ENCODE measurements at places on chromosomes 1 and 21.
A peak's percentile ranks its signal among the peaks of the same experiment; 100 is the strongest.

DNA sequence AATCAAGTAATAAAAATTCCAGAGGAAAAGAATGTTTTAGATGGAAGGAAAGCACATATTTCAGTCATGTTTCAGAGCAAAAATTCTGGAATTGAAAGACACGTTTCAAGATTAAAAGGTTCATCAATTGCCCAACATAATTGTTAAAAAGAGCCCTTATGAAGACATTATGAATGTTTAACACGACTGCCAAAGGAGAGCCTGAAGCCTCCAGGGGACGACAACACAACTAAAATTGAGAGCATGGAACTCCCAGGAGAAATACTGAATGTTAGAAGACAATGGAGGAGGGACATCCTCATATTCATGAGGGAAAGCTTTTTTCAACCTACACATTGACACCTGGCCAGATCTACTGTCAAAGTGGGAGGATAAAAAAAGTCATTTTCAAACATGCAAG is 16.0 kb downstream of the OR2T11 start:
- peak; percentile 16 for DNase-seq

GRCh38 chr1:23923592-23924499 is 10.7 kb upstream of the CNR2 start:
- no peak for DNase-seq

DNA sequence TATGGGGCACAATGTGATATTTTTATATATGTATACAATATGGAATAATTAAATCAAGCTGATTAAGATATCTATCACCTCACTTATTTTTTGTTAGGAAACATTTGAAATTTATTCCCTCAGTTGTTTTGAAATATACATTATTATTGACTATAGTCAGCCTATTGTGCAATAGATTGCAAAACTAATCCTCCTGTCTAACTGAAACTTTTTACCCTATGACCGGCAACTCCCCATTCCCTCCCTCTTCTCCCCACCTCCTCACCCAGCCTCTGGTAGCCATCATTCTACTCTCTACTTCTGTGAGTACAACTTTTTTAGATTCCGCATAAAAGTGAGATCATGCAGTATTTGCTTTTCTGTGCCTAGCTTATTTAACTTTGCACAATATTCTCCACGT is 117.7 kb upstream of the SGIP1 start:
- DNase-seq, result no peak

GRCh38 chr1:145736191-145736590 is 16.9 kb downstream of the CD160 start:
- DNase-seq, result no peak

DNA sequence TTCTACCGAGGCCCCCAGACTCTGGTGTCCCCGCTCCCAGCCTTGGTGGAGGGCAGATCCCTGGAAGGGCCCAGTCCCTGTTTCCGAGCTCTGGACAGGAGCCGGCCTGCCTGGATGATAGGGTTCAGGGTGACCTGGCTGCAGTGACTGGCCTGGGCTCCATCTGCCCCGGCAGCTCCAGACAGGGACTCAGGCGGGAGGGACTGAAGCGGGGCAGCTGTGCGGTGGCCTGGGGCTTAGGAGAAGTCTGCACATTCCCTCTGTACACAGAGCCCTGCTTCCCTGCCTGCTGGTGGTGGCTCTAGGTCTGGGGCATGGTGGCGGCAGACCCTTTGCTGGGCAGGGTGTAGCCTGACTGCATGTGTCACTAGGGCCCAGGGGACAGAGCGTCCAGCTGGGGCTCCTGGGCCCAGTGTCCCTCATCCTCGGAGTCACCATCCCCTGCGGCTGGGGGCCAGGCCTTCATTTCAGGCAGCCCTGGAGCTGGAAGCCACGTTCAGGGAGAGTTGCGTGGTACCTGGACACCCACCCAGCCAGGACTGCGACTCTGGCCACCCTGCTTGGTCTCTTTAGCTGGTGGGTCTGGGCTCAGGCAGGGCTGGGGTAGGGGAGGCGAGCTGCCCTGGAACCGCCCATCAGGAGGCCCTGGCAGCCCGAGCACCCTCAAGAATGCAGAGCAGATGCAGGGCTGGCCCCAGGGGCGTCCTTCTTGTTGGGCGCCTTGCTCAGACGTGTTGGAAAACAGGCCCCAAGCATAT is 9.6 kb downstream of the ARHGEF16 start:
- no peak for DNase-seq

DNA sequence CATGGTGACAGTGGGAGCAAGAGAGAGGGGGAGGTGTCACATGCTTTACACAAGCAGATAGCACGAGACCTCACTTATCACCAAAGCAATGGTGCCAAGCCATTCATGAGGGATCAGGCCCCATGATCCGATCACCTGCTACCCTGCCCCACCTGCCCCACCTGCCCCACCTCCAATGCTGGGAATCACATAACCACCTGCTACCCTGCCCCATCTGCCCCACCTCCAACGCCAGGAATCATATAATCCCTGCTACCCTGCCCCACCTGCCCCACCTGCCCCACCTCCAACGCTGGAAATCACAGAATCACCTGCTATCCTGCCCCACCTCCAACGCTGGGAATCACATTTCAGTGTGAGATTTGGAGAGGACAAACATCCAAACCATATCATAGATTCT is 10.6 kb upstream of the AIRE start:
- no peak for DNase-seq

DNA sequence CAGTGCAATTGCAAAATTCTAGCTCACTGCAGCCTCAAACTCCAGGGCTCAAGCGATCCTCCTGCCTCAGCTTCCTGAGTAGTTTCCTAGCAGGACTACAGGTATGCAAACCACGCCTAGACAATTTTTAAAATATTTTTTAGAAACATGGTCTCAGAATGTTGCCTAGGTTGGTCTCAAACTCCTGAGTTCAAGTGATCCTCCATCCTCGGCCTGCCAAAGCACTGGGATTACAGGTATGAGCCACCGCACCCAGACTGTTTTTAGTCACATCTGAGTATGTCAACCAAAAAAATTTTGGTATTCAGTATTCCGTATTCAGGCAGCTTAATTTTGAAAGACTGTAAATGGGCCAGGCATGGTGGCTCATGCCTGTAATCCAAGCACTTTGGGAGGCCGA is 11.2 kb downstream of the TARBP1 start:
- DNase-seq, result no peak

GRCh38 chr1:94020764-94021579 is 100.0 kb downstream of the ABCA4 start:
- no peak for DNase-seq

GRCh38 chr1:27405074-27405473 is 12.7 kb downstream of the GPR3 start:
- DNase-seq, result no peak

DNA sequence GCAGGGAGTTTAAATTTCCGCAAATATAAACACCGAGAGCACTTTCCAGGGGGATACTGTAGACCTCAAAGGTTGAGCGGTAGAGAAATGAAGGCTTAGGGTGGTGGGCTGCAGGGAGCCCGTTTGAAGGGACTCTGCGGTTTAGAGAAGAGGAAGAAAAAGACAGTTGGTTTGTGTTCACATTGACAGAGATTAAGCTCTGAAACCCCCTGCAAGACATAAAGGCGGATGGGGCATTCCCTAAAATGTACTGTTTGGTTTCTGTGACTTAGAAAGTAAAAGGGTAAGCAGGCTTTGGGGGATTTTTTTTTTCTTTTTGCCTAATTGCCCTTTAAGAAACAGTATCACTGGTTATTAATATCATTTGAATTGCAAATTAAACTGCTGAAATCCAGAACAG is 1.3 kb downstream of the KAZN start:
- DNase-seq, result no peak

DNA sequence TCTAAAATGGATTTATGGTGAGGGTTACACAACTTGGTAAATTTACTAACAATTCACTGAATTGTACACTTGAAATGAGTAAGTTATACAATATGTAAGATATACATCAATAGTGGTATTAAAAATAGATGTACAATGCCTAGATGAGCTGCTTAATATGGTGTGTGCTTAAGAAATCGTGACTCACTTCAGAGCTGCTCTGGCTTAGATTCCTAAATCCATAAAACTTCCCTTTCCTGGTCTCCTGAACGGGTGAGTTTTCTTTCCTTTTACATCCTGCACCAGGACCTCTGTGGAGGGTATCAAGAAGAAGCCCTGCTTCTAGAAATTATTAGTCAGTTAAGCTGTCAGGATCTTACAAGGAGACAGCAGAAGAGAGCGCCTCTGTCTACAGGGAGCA is 30.4 kb downstream of the H3-3A start:
- DNase-seq, result no peak

- no peak for DNase-seq
Measured at GRCh38 chr1:3654549-3655281, 2.4 kb downstream of the TP73 start.

GRCh38 chr21:45554477-45555175 is 12.4 kb upstream of the SLC19A1 start:
- DNase-seq, result peak; percentile 92

DNA sequence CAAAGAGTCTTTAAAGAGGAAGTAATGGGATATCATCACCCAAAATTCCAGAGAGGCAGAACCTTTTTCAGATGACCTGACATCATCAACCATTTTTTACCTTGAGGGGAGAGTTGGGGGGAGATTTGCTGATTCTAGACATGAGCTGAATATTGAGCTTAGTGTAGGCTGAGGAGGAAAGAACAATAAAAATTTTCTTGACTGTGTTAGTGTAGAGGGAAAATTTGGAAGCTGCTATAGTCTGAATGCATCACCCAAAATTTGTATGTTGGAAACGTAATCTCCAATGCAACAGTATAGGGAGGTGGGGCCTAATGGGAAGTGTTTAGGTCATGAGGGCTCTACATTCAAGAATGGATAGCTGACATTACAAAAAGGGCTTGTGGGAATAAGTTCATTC is 17.8 kb upstream of the CD84 start:
- no peak for DNase-seq

DNA sequence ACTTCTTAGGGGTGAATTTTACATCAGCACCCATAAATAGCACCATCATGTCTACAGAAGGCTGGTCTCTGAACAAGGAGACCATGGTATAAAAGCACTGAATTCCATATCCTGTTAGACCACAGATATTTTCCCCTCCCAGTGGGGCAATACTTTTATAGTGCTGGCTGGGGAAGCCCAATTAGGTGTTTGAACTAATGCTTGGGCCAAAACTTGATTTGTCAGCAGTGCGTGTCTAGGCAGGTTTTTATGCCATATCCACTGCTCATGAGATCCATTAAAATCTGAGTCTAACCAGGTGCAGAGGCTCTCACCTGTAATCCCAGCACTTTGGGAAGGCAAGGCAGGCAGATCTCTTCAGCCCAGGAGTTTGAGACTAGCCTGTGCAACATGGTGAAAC is 623.0 kb downstream of the NPHP4 start:
- no peak for DNase-seq
